Naive thymus-derived CD4-positive, alpha-beta T cell (primary cell): ENCODE measurements at places on chromosomes 13 and 19. TPM values are rescaled to one million over a fixed set of nuclear protein-coding genes. Genes with fewer than 3 reads are reported as not detected.

The SULT2A1 gene
- total RNA-seq: not detected

The CLDN10 gene
- not detected for total RNA-seq

The TEKTIP1 gene
- 10.6 TPM for total RNA-seq

The CXCL17 gene
- total RNA-seq: not detected

The GRK1 gene
- 0.13 TPM in 1 of 2 replicates, not detected in the other for total RNA-seq

The ZNF541 gene
- 0.95 TPM for total RNA-seq

The TMPRSS9 gene
- total RNA-seq: not detected in 2 replicates

The RASIP1 gene
- total RNA-seq: 0.12 and 0.43 TPM in 2 replicates

The GIPR gene
- 6.8 TPM for total RNA-seq

The ZNF836 gene
- total RNA-seq: 53.9 TPM

The WASF3 gene
- total RNA-seq: not detected

The MEIOSIN gene
- total RNA-seq: not detected

The MBD3L2 gene
- not detected for total RNA-seq

The ZNF665 gene
- total RNA-seq: 1.6 TPM

The PLK5 gene
- total RNA-seq: not detected

The IRF2BP1 gene
- total RNA-seq: 36.3 TPM

The PGLYRP2 gene
- total RNA-seq: 0.49 TPM

The RTBDN gene
- not detected for total RNA-seq

The FOSB gene
- 738 TPM for total RNA-seq

The C19orf85 gene
- not detected for total RNA-seq

The RFPL4AL1 gene
- not detected for total RNA-seq

The CYP2S1 gene
- 0.74 TPM for total RNA-seq

The PPP2R1A gene
- 162 TPM for total RNA-seq

The ZNF835 gene
- 0.53 and 0.73 TPM in 2 replicates for total RNA-seq

The CYP4F12 gene
- total RNA-seq: 0.54 TPM

The POU4F1 gene
- 0.15 TPM for total RNA-seq

The YJEFN3 gene
- 17.6 TPM for total RNA-seq

The GPR18 gene
- 16.0 TPM for total RNA-seq

The PSG1 gene
- total RNA-seq: not detected in 2 replicates

The PLPPR3 gene
- not detected for total RNA-seq

The PSG2 gene
- total RNA-seq: not detected

The SOHLH2 gene
- not detected for total RNA-seq

The ZNF570 gene
- total RNA-seq: 8.5 TPM

The NCR1 gene
- not detected in 2 replicates for total RNA-seq

The ZNF486 gene
- total RNA-seq: 10.1 TPM

The POSTN gene
- not detected for total RNA-seq
